ENCODE measurements at places on chromosomes 11 and 22.

DNA sequence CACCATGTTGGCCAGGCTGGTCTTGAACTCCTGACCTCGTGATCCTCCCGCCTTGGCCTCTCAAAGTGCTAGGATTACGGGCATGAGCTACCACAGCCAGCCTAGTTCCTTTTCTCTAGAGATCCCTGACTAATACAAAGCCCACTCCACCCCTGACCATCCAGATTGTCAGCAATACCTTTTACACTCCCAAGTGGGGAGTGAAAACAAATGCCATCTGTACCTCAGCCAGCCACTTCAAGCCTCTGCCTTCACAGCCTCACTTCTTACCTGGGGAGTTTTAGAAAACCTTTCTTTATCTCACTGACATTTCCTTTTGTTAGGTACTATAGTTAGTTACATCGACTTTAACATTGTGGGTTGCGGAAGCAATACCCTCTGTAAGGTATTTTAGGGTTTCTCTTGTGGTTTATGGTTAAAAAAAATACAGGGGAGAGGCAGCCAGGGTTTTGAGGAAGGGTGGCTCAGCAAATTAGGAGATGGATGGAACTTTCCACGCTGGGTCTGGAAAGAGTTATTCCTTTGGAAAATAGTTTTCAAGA is 8.9 kb downstream of the TOM1 start:
- no peak for DNase-seq

GRCh38 chr11:40252236-40252635 is 1207.2 kb downstream of the LRRC4C start:
- DNase-seq = no peak

- DNase-seq = peak; percentile 78
Measured at GRCh38 chr22:25747245-25747944, 5.4 kb downstream of the MYO18B start.

DNA sequence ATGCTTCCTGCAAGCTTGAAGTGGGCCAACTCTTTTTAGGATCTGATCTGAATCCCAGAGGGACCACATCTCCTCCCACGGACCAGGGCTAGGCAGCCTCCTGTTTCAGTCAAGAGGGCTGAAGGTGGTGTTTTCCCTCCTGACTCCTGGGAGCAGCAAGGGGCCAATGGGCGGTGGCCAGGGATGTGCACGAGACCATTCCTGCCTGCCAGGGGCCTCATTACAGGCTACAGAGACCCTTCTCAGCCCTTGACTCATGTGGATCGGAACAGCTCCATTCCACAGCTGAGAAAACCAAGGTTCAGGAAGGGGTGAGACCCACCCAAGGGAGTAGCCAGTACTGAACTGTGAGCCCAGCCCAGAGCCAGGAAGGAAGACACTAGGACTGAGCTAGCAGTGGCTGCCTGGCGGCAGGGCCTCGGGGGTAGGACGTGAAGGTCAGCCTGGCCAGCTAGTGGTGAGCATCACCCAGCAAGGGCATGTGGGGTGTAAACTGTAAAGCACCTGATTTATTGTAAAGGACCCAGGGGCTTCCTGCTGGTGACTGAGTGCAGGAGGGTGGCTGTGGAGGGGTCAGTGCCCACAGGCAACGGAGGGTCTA is 3.4 kb upstream of the P2RY6 start:
- no peak for DNase-seq

GRCh38 chr11:104529906-104530305 is 366.0 kb upstream of the PDGFD start:
- DNase-seq = no peak

- DNase-seq = no peak
Measured at GRCh38 chr11:36027731-36028130, 83.9 kb downstream of the LDLRAD3 start.

DNA sequence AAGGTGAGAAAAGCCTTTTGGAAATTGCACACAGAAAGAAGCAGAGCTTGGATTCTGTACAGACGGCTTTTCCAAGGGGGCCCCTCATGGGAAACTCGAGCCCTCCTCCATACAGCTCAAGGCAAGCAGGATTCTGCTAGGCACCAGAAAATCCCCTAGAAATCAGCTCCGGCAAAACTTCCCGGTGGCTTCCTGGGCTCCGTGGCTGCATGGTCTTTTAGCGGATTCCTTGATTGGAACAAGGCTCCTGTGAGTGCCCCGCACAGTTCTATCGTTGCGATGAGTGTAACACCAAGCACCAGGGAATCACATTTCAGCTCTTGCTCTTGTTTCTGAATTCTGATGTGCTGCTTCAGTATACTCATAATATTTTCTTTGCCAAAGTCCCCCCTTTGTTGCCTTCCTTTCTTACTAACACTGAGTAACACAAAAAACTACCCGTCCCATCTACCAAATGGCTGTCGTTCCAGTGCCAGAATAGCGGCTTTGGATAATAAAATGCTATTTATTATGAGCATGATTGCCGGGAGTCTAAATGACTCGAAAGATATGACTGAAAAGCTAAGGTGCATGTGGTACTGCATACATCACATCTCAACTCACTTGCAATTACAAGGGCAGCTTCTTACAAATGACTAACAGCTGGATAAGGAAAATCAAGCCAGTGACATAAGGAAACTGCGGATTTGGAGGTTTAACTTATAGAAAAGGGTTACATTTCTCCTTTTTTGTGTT is 494.1 kb downstream of the DLG2 start:
- DNase-seq = no peak

DNA sequence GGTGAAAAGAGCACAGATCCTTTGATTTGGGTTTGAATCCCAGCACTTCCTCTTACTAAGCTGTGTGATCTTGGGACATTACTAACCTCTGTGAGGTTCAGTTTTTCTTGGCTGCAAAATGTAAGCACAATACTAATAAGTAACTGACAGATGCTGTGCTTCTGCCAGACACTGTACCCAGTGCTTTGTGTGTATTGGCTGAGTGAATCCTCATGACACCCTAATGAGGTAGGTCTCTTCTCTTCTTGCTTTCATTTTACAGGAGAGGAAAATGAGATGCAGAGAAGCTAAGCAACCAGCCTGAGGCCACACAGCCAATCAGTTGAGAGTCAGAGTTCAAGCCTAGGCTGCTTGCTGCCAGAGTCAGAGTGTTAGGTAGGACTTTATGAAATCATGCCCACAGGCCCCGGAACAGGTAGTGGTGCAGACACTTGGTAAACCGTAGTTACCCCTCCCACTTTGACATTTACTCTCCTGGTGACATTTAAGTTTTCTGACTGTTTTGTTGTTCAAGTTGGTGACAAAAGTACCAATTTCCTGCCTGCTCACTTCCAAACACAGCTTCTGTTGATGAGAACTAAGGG is 21.2 kb downstream of the PTPRJ start:
- no peak for DNase-seq

DNA sequence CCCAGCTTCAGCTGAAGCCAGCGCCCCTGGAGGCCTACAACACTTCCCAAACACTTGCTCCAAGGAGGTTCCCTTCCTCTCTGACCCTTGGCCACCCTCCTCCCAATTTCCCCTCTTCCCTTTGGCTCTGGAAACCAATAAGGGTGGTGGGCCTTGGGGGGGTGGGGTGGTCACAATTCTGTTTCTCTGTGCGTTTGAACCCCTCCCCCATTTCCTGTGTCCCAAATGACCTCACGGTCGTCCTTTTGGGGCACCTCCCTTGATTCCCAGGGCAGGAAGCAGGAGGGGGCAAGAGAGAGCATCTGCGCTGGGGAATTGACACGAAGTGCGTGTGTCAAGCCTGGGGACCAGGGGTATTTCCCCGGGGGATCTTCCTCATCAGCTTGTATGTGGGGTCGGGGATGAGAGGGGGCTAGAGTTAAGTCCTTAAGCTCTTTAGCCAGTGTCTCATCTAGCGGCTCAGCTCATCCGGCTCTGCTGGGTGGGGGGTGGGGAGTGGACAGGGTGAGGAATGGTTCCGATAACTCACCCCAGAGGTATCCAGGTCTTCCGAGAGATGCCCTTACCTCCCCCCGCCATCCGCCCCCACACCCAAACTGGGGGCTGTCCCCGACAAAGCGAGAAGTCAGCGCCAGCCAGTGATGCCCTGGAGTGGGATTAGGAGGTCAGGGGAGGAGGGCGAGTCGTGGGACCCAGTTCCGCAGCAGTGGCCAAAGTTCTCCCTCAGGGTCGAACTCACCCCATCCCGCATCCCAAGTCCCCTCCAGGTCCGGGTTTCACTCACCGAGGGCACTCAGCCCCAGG is 587 bp downstream of the ESAM start:
- no peak for DNase-seq

GRCh38 chr11:35256296-35256695 is 117.3 kb downstream of the CD44 start:
- DNase-seq = no peak

DNA sequence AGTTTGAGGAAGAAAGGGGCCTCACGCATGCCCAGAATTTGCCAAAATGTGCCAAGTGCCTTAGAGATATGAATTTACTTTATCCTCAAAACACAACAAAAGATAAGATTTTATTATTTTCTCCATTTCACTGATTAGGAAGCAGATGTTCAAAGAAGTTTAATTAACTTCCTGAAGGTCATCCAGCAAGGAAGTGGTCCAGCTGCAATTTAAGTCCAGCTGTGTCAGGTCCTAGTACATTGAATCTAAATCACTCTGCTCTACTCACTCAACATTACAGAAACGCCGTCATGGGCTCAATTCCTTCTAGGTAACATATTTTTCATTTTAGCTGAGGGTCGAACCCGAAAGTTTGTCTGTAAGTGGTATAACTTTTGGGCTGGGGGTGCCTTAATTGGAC is 115.4 kb downstream of the CCDC34 start:
- no peak for DNase-seq

DNA sequence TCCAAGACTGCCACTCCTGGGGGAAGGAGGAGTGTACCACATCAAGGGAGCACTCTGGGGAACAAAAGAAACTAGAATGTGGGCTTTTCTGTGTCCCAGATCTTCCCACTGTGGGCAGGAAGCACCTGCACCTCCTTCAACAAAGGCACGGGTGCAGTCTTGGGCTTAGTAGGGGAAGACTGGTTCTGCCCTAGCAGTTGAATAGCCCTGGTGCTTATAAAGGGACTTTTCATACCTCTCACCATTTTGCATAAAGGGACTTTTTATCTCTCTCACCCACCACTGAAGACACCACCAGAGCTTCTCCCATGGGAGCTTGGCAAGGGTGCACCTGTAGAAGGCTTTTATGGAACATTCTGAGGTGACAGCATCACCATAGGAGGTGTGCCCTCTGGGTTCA is 65.8 kb upstream of the MS4A8 start:
- DNase-seq = no peak

DNA sequence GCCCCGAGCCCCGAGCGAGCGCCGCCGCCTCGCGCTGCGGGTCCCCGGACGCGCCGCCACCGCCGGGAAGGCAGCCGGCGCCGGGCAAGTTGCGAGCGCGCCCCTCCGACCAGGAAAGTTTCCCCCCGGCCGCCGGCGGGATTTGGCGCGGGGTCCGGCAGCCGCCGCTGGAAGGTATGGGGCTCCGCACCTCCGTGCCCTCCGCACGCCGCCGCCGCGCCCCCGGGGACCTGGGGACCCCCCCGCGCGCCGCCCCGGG is 281 bp downstream of the TSPAN18 start:
- DNase-seq = no peak

- DNase-seq = no peak
Measured at GRCh38 chr22:39150848-39151215, 1.6 kb downstream of the CBX7 start.

GRCh38 chr11:114016986-114017385 is 42.1 kb downstream of the HTR3A start:
- no peak for DNase-seq

- DNase-seq = no peak
Measured at GRCh38 chr11:35909511-35910265, 34.2 kb upstream of the LDLRAD3 start.

- no peak for DNase-seq
Measured at GRCh38 chr11:16976379-16976778, 37.8 kb downstream of the PLEKHA7 start.

DNA sequence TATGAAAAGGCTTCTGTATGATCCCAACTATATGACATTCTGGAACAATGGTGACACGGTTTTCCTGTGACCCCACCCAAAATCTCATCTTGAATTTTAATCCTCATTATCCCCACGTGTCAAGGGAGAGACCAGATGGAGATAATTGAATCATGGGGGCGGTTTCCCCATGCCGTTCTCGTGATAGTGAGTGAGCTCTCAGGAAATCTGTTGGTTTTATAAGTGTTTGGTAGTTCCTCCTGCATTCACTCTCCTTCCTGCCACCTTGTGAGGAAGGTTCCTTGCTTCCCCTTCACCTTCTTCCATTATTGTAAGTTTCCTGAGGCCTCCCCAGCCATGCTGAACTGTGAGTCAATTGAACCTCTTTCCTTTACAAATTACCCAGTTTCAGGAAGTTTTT is 53.1 kb upstream of the TSPAN18 start:
- no peak for DNase-seq

GRCh38 chr11:103441021-103441420 is 331.8 kb downstream of the DYNC2H1 start:
- DNase-seq = no peak

GRCh38 chr22:25928038-25928437 is 186.1 kb downstream of the MYO18B start:
- no peak for DNase-seq

DNA sequence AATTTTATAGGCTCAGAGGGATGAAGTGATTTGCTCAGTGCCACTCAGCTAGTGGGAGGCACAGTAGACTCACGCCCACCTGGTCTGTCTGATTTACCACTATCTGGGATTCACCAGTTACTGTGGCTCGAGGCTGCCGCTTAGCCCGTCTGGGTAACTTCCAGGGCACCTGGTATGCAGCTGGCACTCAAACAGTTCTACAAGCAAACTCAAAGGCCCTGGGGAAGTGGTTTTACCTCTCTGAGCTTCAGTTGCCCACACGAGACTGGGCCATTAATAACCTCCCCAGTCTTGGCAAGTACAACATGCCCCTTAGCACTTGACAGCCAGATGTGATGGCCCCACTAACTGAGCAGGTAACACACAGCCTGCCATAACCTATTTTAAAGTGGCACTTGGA is 2.6 kb downstream of the GDPD5 start:
- no peak for DNase-seq

DNA sequence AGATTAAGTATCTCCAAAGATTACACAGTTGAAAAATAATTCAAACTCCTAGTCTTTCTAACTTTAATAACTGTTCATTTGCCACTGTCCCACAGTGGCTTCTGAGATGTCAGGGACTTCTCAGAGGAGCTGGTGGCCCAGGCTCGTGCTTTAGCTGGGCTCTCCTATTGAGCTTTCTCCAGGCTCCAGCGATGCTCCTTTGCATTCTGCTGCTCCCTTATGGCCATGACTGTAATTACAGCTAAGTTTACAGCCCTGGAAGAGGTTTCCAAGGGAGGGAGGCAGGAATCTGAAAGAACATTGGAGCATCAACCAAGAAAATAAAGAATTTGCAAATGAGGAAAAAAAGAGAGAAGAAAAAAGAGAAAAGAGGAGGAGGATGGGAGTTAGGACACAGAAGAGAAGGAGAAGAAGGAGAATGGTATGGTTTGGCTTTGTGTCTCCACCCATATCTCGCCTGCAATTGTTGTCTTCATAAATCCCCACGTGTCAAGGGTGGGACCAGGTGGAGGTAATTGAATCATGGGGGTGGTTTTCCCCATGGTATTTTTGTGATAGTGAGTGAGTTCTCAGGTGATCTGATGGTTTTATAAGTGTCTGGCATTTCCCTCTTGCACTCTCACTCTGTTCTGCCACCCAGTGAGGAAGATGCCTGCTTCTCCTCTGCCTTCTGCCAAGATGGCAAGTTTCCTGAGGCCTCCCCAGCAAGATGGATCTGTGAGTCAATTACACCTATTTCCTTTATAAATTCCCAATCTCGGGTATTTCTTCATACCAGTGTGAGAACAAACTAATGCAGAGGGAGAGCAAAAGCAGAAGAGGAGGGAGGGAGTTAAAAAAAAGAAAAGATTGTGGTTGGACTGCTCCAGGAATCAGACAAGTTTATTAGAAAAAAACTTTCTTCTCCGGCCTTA is 857.0 kb downstream of the KCNA4 start:
- peak; percentile 12 for DNase-seq

GRCh38 chr22:36589856-36590255 is 60.9 kb upstream of the EIF3D start:
- no peak for DNase-seq
